ENCODE measurements at places on chromosomes 3 and 15. TPM values are rescaled to one million over a fixed set of nuclear protein-coding genes. Genes with fewer than 3 reads are reported as not detected.

DNA sequence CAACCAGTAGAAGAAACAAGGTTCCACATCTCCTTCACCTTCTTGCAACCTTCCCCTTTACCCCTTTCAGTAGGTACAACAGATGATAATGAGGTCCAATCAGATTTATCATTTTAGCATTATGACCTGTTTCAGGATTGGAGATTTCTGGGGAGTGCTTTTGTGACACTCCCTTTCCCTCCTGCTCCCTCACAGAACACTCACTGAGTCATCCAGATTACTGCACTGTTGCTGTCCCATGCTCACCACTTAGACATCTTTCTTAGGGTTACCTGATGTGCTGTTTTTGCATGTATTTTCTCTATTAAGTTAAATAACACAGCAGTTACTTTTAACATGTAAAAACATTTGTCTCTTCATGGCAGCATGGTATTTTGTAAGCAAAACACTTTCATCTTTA lies 118.5 kb downstream of the MFSD1 start:
- DNase-seq = no peak

DNA sequence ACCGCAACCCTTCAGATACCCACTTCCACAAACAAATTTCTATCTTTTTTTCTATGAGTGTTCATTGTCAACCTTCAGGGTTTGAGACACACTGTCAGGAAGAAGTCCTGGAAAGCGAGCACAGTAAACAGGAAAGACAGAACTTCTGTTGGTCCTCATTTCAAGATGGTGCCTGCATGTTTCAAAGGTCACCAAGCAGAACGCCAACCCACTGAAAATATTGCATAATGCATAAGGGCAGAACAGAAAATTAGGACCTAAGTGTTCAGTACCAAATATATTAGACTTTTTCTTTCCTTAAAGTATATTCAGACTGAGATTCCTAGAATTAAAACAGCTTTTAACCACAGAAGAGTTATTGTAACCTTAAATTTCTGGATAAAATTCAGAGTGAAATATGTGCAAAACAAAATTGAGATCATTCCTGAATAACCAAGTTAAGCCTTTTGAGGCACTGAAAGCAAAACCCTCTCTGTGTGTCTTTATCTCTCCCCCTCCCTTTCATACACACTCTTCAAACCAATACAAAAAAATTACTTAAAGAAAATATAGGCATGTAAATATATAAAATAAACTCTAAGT lies 387.8 kb upstream of the THBS1 start:
- DNase-seq = no peak

GRCh38 chr15:36221992-36222391 lies 357.4 kb upstream of the CDIN1 start:
- no peak for DNase-seq

- no peak for DNase-seq
Observed at GRCh38 chr3:182519569-182519968, 273.7 kb upstream of the ATP11B start.

GRCh38 chr3:131903988-131904415 lies 130.8 kb downstream of the CPNE4 start:
- no peak for DNase-seq

DNA sequence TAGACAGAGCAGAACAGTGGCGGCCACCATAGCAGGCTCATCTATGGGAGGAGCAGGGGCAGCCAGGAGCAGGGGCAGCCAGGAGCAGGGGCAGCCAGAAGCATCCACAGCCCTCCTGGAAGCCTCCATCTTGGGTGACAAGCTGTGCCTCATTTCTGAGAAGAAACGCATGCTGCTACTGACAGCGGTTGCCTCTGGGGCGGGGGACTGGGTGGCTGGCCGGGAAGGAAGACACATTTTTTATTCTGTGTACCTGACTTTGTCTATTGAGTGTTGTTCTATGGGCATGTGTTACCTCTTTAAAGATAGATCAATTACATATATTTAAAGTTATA lies 71.5 kb upstream of the KLF13 start:
- no peak for DNase-seq

GRCh38 chr3:13547591-13548371 lies 1.1 kb upstream of the FBLN2 start:
- DNase-seq = no peak

GRCh38 chr15:92273723-92274122 lies 120.0 kb upstream of the ST8SIA2 start:
- DNase-seq = no peak

DNA sequence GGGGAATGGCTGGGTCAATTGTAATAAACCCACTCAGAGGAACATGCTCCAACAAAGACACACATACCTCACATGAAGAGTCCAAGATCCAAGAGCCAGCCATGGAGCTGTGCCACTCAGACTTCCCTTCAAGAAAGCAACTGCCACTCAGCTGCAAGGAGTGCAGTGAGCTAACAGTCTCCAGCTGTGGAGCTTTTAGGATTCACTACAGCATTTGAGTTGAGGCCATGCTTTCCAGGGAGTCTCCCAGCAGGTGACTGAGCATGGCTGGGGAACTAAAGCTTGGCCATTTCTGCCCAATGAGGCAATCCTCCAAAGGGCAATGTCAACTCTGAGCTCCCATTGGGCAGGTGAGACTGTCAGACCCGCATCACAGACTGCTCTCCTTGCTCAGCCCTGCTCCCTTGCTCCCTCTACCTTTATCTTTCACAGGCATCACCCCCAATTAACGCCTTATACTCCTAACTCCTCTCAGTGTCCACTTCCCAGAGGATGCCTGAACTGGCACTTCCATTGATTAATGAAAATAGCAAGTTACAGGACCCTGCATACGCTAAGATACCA lies 165.3 kb upstream of the CTNNB1 start:
- DNase-seq = no peak

ALG1L2 gene
- not detected for total RNA-seq

TM4SF1 gene
- 1,132 TPM for total RNA-seq

SLC2A2 gene
- total RNA-seq = not detected

ITIH1 gene
- total RNA-seq = not detected

COL6A5 gene
- total RNA-seq = not detected

SEMA3B gene
- 68.1 TPM for total RNA-seq

GABRA5 gene
- 159 TPM for total RNA-seq

WDR76 gene
- 69.1 TPM for total RNA-seq

DNASE1L3 gene
- total RNA-seq = not detected

SPATA12 gene
- total RNA-seq = not detected

TEX55 gene
- not detected for total RNA-seq

ELP6 gene
- total RNA-seq = 59.2 TPM
